CD4-positive, alpha-beta T cell treated with Interleukin-21 for 1 hour (primary cell): ENCODE measurements at places on chromosomes 12 and 14.

- DNase-seq, result no peak
Measured at GRCh38 chr12:66963901-66964300, 285.0 kb upstream of the GRIP1 start.

DNA sequence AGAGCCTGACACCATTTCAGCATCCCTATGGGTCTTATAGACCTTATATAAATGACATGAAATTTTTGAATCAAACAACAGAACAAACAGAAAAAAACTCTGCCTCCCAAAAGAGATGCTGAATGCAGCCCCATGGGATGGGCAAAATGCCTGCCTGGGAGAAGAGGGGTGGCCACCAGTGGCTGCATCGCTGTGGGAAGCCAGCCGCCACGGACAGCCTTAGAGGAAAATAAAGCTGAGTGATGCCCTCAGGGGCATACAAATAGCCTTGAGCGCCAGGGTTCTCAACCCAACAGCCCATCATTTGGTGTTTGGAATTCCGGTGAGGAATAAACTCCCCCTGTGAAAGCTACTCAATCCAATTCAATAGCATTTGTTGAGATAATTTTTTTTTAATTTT is 22.9 kb downstream of the SYNE3 start:
- DNase-seq, result no peak

DNA sequence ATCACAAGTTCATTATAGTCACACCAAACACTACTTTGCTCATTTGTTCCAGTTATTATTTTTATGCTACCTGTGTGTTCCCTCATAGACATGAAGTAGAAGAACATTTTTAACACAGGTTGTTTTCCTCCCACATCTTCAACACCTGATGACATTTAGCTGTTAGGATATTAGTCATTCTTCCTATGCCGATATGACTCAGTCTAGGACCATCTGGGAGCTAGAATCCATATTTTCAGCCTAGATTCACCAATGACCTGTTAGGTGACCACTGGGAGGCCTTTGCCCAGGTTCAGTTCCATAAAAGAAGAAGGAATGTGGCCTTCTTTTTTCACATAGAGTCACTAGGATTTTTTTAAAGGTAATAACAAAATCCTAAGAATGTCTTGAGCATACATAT is 222.8 kb downstream of the C12orf42 start:
- no peak for DNase-seq

- DNase-seq, result no peak
Measured at GRCh38 chr12:121958541-121959240, 40.3 kb downstream of the CFAP251 start.

GRCh38 chr12:18939051-18939450 is 190.5 kb upstream of the PLEKHA5 start:
- no peak for DNase-seq

DNA sequence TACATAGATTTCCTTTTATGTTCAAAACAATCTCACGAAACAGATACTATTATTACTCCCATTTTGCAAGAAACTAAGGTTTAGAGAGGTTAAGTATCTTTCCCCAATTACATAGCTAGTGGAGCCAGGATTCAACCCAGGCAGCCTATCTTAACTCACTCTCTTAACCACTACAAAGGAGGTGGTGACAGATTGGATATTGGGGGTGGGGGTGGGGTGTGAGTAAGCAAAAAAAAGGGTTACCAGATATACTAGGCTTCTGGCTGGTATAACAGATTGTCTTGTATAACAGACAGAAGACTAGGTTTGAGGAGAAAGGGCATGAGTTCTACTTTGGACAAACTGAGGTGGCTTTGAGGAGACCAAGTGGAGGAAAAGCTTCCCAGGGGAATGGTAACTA is 2.1 kb downstream of the GMFB start:
- DNase-seq, result no peak

DNA sequence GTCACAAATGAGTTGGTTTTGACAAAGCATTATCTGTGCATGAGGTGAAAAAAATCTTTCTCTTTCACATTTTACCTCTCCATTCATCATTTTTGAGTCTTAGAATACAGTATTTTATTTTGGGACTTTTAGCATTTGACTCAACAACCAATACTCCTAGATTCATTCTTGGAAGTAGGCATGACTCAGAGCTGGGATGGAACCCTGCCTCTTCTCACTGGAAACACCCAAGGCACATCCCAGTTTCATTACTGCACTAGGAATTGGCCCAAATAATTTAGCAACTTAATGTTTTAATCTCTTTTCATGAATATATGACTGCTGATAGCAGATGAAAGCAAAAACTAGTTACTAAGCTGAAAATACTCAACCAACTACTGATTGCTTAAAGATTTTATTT is 3.3 kb upstream of the PDZRN4 start:
- no peak for DNase-seq

GRCh38 chr12:46472893-46473633 is 100.5 kb upstream of the SLC38A2 start:
- DNase-seq, result no peak

DNA sequence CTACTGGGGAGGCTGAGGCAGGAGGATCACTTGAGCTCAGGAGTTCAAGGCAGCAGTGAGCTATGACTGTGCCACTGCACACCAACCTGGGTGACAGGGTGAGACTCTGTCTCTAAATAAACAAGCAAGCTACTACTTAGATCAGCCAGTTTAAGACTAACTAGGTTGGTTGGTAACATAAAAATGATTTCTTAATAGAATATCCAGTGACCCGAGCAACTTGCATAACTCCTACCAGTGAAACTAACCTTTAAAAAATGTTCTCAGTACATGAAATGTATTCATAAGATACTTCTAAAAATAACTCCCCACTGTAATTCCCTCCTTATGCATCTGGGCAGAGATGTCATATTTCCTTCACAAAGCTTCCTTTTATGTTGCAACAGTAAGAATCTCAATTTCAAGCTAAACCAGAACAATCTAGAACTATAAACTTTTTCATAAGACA is 15.9 kb downstream of the TAOK3 start:
- DNase-seq, result no peak

DNA sequence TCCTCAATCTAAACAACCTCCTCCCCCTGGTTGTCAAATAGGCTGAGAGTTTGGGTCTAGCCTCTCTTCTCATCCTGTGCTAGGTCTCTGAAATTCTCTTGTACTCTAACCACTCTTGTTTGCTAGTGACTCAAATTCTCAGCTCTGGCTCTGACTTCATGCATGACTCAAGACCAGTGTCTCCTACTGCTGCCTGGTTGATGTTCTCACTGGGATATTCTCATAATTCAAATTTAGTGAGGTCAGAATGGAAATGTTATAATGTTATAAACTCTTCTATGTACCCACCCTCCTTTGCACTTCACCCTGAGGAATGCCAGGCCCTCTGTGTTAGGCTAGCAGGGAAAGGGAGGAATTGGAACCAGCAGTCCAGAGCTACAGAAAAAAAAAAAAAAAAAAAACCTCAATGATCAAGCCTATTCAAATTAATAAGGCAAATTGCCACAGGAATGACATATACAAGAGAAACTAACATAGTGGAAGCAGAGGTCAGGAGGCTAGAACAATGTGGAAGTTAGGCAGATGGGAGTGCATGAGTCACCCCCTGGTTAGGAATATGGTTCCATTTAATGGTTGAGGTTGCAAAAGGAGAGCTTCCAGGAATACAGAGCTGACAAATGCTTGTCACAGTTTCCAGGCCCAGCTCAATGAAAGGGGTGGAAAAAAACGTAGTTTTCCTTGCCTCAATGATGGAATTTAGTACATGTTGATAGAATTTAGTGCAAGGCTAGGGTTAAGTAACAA is 459.5 kb downstream of the RMST start:
- DNase-seq, result no peak
